Kidney (tissue), 22 donors: ENCODE measurements at places on chromosomes 1 and 21. TPM values are rescaled to one million over a fixed set of nuclear protein-coding genes. Genes with fewer than 3 reads are reported as not detected.

Gene C1orf226
- total RNA-seq = 15.2 TPM

Gene SPATA1
- 2.5 TPM for total RNA-seq

DNA sequence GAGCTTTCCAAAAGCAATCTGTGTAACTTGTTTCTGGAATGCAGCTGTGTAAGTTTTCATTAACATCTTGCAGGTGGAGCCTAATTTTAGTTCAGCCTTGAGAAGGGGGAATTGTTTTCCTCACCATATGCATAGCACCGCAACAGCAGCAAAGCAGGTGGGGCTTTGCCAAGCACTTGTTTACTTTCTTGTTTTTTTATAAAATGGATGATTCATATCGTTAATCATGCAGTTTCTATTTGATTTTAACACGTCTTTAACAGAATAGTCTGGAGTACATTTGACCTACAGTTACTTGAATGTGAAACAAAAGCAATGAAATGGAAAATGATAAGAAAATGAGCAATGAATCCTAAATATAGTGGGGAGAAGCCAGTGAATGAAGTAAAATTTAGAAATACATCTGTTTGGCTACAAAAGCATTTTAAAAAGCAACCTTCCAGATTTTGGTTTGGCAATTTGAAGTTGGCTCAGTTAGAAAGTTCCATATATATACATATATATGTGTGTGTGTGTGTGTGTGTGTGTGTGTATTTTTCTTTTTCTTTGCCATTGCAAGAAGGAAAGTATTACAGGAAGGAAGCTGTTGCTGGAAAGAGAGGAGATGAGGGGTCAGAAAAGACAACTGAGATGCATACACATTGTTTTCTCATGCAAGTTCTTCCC is 119.0 kb upstream of the ADGRL2 start:
- H3K27me3 ChIP-seq = no peaks in the 10 kb centered on the region

DNA sequence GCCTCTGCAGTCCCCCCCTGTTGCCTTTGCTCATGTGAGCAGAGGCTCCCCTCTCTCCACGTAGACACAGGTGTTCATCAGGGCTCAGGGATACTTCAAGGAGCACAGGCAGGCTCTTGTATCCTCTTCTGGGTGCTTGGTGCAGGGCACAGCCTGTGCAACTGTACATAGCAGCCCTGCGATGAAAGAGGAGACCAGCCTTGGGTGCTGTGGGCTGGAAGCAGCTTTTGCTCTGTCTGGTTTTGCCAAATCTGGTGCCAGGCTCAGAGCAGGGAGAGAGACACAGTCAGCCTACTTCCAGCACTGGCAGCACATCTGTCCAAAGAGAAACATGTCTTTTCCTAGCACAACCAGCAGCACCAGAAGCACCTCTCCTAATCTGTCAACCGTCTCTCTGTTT is 132.1 kb downstream of the ETS2 start:
- no peak overlapping the region for H3K27ac ChIP-seq
- no peaks in the 10 kb centered on the region for H3K27me3 ChIP-seq
- DNase-seq = no peak
- H3K4me1 ChIP-seq = no peaks in the 10 kb centered on the region
- no peaks in the 10 kb centered on the region for H3K36me3 ChIP-seq
- H3K4me3 ChIP-seq = no peak overlapping the region
